ENCODE measurements at places on chromosomes 1 and 21.

DNA sequence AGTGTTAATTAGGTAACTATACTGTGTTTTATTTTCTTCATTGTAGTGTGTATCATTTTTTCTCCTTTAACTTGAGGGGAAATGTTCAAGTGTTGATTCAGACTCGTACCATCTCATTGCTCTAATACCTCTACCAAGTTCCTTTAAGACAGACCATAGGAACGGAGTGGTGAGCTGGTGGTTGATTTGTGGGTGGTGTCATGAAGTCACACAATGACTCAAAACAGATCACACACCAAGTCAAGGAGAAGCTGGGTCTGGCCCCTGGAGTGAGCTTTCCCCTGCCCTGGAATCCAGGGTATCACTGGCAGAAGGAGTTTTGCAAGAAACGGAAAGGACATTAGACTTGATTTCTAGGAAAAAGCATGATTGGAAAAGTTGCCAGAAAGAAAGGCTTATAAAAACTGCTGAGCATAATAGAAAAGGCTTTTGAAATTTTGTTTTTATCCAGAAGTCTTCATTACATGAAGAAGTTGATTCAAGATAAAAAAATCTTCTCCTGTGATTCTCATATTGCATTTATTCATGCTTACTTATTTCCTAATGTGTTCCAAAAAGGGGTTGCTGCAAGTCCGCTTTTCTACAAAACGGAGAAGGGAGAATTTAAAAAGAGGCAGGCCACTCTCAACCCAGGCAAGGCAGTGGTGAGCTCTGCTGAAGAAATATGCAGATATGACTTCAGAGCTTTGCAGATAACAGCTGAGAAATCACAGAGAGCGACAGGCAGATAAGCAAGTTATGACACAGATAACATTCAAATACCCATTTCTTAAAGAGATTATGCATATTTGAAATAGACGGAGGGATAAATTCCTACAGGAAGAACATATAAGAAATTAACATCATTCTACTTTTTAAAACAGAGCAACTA lies 79.7 kb downstream of the TBX19 start:
- no peak for DNase-seq

GRCh38 chr1:12464045-12464461 lies 154.0 kb downstream of the DHRS3 start:
- DNase-seq: no peak

DNA sequence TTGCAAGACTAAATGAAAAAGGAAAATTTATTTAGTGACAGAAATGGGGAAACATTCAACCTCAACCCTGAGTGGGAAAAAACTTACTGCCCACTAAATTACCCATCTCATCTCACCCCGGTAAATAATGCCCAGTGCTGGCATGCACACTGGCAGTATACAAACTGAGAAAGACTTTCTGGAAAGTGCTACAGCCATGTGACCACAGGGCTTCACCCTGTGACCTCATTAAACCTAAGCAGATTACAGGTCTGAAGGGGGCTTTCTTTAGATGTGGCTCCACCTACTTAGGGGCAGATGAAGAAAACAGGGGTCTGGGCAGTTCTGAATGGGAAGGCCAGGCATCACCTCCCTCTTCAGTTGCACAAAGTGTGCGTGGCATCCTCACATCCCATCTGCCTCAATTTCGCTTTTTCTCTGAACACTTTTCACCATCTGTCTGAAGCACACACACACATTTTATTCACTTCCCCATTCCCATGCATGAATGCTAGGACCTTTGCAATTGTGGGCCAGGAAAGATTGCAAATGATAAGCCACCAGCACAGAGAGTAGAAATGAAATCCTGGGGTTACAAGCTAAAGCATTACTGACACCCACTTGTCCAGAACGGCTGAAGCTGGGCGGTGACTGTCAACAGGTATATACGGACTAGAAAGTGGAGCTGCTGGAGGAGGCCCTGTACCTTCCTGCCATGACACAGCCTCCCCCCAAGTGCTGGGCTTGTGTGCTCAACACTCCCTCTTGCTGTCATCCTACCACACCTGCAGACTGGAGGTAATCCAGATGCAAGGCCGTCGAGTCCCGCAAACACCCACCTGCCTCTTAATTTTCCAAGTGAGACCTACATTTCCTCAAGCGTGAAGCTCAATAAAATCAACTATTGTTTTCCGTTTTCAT lies 2.7 kb downstream of the NADK start:
- DNase-seq: no peak

- no peak for DNase-seq
Observed at GRCh38 chr1:94697839-94698238, 122.3 kb upstream of the SLC44A3 start.

GRCh38 chr1:203544978-203545816 lies 51.2 kb downstream of the OPTC start:
- no peak for DNase-seq

- no peak for DNase-seq
Observed at GRCh38 chr1:47233186-47233585, 1.2 kb upstream of the TAL1 start.

DNA sequence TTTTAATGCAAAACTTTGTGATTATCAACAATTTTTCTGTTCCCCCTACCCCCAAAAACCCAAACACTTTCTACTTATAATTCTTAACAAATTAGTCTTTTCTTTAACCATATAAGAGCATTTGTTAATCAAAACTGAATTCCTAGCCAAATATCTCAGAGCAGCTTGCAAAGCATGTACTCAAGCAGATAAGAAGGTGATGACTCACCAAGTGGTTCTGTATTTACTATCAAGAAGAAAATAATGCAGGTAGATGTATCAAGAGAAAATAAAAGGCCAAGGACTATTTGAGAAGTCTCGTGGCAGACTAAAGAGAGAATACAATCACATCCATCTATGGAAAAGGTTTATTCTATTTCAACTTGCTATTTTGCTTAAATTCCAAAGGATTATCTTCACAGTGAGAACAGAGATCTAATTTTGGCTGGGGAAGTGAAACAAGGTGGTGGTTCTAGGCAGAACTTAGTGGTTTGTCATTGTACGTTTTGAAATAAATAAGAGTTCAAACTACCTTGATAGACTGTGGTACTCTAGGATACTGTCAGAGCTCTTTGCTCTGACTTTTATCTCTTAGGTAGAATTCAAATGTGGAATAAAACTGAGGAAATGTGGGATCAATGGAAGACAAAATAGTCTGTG lies 94.7 kb upstream of the NRIP1 start:
- no peak for DNase-seq

GRCh38 chr1:173410133-173410793 lies 66.9 kb upstream of the PRDX6 start:
- DNase-seq: no peak

DNA sequence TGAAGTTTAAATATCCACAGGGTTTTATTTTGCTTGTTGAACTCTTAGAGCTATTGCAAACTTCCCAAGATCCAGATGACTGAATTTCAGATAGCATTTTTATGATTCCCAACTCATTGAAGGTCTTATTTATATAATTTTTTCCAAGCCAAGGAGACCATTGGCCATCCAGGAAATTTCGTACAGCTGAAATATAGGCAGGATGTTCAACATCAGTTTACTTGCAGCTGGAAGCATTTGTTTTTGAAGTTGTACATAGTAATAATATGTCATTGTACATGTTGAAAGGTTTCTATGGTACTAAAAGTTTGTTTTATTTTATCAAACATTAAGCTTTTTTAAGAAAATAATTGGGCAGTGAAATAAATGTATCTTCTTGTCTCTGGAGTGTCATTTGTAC lies 32.8 kb upstream of the DDR2 start:
- DNase-seq: no peak

- DNase-seq: no peak
Observed at GRCh38 chr1:230105754-230106625, 39.0 kb downstream of the GALNT2 start.

DNA sequence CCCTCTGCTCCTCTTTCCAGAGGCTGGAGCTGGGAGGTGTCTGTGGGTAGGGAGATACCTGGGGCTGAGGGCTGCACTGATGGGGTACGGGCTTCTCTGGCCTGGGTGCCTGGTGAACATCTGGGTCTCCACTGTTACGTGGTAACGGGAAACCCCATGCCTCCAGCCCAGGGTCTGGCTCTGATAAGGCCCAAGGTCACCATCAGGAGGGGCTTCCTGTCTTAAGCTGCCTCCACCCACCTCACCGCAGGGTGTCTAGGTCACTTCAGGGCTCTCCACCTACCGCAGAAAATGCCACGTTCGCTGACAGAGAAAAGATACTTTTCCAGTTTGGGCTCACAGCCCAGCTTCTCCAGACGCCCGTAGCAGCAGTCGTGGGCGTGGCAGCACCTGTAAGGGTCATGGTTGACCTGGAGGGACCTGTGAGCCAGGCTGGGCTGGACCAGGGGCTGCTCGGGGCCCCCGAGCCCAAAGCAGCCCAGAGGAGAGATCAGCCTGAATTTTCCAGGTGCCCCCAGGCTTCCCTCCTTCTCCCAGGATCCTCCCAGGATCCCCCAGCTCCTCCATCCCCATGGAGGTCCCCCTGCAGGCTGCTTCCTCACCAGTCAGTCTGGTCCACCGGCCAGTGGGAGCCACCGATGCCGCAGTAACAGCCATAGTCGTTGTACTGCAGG lies 1.3 kb downstream of the PLA2G2E start:
- DNase-seq: no peak

GRCh38 chr1:239428120-239428710 lies 41.8 kb downstream of the CHRM3 start:
- no peak for DNase-seq

- no peak for DNase-seq
Observed at GRCh38 chr1:93021539-93022134, 57.4 kb upstream of the MTF2 start.

DNA sequence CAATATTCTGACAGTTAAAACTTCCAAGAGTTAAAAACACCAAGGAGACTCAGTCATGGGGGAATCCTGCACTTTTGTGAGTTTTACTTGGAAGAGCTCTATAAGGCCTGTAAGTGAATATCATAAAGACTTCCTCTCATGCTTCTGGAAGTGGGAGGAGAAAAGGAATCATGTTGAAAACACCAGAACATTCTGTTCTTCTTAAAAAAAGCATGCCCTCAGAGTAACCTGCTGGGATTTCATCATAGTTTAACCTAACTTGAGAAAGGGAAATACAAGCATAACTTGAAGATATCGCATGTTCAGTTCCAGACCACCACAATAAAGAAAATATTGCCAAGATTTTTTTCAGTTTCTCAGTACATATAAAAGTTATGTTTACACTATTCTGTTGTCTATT lies 51.9 kb downstream of the COL11A1 start:
- no peak for DNase-seq

- no peak for DNase-seq
Observed at GRCh38 chr1:221567859-221568507, 173.9 kb downstream of the DUSP10 start.

- no peak for DNase-seq
Observed at GRCh38 chr1:100883963-100884362, 10.7 kb downstream of the EXTL2 start.

GRCh38 chr1:240790856-240791255 lies 178.9 kb upstream of the GREM2 start:
- DNase-seq: no peak

GRCh38 chr1:119139403-119139802 lies 1.1 kb downstream of the WARS2 start:
- DNase-seq: no peak

- DNase-seq: no peak
Observed at GRCh38 chr1:216617081-216617875, 106.0 kb downstream of the ESRRG start.

GRCh38 chr1:9807541-9807940 lies 16.2 kb downstream of the CLSTN1 start:
- DNase-seq: no peak
